Stimulated activated CD4-positive, alpha-beta T cell treated with anti-CD3 and anti-CD28 coated beads, Interleukin-1b, Interleukin-23, amount 100 ng/mL, for 1 hour (primary cell): ENCODE measurements at places on chromosomes 16 and 17.
A peak's percentile ranks its signal among the peaks of the same experiment; 100 is the strongest.

DNA sequence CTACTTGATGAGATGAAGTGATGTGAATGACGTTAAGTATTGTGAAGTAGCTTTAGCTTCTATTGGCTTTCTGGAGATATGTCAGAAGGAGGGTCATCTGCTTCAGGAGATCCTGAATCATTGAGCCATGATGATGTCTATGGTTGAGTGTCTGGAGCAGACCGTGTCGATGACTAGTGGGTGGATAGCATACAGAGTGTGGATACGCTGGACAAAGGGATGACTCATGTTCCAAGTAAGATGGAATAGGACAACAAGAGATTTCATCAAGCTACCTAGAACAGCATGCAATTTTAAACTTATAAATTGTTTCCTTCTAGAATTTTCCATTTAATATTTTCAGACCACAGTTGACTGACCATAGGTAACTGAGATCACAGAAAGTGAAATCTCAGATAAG lies 116.1 kb upstream of the RBBP6 start:
- no peak for DNase-seq

- no peak for DNase-seq
Observed at GRCh38 chr17:70544317-70544716, 375.0 kb downstream of the KCNJ2 start.

DNA sequence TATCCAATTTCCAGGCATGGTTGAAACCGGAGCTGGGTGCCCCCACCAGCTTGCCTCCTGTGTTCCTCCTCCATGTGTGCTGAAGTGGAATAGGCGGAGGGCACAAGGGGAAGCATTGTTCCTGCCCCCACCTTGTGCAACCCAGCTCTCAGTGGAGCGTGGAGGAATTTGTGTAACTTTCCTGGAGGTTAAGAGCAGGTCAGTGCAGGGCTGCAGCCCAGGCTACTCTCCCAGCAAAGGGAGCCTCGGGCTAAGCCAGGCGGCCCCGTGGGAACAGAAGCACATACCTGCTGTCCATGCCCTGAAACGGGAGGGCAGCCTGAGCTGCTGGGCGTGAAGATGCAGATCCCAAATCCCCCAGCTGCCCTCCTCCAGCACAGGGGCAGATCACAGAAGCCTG lies 158.8 kb upstream of the LHX1 start:
- DNase-seq = no peak

GRCh38 chr16:14194721-14195120 lies 123.6 kb downstream of the MRTFB start:
- DNase-seq = no peak

DNA sequence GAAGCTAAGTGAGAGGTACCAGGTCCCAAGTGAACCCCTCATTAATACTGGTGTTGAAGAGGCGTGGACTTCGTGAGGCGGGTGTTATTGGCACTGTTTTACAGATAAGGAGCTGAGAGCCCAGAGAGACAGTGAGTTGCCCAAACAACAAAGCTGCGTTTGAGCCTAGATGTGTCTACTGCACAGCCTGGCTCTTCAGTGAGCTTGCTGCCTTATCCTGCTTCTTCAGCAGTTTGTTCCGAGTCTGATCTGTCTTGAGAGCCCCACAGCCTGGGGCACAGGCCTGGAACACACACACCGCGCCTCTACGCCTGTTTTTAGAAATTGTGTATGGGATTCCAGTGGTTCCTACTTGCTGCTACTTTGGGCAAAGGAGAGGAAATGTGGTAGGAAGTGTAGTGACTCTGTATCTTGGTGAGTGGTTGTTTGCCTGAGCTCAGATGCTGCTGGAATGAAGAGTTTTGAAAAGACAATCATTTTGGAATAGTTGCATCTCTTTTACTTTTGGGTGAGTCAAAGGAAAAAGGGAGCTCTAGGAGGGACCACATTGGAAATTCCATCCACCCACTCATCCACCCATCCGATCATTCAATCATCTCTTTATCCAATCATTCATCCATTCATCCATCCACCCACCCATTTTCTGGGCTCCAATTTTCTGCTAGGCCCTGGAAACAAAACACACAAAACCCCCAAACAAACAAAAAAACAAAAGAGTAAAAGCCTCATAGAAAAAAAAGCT lies 22.3 kb upstream of the PLCG2 start:
- no peak for DNase-seq

GRCh38 chr17:56638591-56639051 lies 45.1 kb downstream of the NOG start:
- no peak for DNase-seq

GRCh38 chr17:47315451-47316266 lies 8.1 kb upstream of the EFCAB13 start:
- DNase-seq = no peak

DNA sequence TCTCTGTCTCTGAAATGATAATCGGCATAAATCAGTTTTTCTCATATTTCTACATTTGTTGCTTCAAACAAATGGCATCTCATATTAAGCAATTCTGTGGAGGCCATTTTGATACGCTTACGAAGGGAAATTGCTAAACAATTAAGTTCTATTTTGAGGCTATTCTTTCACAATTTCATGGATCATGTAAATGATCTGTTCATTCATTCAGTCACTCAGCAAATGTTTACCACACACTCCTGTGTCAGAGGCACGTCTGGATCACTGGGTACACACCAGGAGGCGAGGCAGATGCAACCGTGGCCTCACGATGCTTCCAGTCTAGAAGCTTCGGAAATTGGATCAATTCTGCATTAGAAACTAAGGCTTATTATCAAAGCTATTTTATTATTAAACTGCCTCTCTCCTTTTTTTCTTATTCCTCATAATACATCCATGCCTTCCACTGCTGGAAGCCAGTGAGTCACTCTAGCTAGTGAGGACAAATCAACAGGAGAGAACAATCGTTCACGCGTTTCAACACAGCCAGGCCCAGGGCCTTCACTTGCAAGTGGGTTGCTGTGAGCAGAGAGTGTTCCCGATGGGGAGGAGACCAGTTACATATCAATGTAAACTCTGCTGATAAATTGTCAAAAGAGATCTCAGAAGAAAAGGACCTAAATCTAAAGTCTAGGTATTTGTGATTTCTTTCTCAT lies 11.3 kb upstream of the SLC39A11 start:
- DNase-seq = no peak

GRCh38 chr16:31072540-31073141 lies 1.4 kb downstream of the ZNF668 start:
- DNase-seq = no peak

DNA sequence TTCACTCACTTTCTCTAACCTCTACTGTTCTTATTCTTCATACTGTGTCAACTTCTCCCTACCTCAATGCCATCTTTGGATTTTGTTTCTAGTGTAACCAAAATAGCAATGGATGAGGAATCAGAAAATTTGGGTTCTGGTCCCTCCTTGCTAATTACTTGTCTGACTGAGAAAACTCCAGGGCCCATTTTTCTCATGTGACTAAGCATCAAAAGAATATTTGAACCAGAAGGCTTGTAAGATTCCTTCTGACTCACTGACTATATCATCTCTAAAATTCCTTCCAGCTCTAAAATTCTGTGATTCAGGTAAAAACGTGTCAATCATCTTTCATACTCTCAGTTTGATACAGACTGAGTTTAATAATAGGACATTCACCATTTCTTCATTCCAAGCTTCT lies 57.9 kb downstream of the BRIP1 start:
- DNase-seq = no peak

- peak; percentile 22 for DNase-seq
Observed at GRCh38 chr16:70395345-70395901, 43.5 kb downstream of the ST3GAL2 start.

DNA sequence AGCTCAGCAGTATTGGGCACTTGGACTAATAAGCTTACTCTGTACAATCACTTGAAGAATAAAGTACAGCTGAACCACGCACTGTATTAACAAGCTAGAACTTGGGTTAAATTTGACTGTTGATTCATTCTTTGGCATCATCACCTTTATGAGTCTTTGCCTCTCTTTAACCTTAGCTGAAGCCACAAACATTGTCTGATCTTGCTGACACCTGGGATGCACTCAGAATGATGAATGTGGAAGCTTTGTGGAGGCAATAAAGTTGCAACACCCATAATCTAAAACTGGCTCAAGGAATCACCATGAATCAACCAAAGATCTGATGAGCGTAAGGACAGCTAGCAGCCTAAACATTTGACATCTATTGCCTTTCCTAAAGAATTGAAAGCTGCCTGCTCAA lies 590.6 kb upstream of the SOX9 start:
- DNase-seq = no peak

- DNase-seq = no peak
Observed at GRCh38 chr16:11004351-11004750, 60.0 kb downstream of the CLEC16A start.

GRCh38 chr17:42554250-42555121 lies 1.8 kb downstream of the HSD17B1 start:
- no peak for DNase-seq

DNA sequence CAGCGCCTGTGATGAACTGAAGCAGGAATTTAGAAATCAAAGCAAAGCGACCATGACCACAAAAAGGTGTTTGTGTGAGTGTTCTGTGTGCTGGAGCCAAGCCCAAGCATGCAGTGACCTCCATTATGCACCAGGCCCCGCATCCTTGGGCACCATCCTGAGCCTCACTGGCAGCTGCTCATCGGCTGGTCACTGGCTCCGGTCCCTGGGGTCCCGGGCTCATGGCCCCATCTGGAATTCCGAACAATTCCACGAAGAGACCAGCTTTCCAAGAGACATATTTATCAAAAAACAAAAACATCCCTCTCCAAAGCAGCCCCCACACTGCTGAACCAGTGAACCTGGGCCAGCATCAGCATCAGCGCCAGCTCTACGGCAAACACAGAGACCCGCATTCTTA lies 15.2 kb upstream of the ZNF469 start:
- no peak for DNase-seq

- DNase-seq = no peak
Observed at GRCh38 chr17:47855737-47856136, 4.8 kb upstream of the SP6 start.

DNA sequence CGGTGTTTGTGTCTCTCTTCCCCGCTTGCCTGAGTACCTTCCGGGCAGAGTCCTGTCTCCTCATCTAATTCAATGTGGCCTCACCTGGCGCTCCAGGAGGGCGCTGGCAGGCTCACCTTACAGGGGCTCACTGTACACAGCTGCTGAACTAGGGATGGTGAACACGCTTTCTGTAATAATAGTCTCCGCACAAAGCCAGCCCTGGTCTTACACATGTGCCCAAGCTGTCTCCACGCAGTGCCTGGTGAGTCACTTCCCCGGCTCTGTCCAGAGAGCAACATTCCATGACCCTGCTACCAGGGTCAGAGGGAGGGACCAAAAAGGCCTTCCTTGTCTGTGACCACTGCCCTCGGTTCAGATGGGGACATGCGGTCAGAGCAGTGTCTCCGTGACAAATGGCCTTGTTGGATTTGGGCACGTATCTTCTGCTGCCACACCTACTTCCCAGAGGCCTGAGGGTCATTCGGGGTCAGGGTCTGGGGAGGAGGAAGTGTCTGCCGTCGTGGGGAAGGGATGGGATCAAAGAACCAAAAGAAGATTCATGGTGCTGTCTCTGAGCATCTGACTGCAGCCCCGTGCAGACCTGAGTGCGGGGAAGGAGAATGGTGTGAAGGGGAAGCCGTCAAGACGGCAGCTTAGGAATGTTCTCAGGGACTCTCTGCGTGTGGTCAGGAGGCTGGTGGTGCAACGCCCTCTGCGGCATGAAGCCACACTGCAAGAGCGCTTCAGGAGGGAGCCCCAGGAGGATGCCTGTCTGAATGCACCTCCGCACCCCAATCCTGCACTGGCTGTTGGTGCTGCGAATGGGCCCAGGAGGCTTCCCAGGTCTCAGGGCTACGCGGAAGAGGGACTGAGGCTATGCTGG lies 68.8 kb downstream of the IL21R start:
- no peak for DNase-seq

GRCh38 chr16:25041471-25041870 lies 26.3 kb upstream of the ARHGAP17 start:
- no peak for DNase-seq

DNA sequence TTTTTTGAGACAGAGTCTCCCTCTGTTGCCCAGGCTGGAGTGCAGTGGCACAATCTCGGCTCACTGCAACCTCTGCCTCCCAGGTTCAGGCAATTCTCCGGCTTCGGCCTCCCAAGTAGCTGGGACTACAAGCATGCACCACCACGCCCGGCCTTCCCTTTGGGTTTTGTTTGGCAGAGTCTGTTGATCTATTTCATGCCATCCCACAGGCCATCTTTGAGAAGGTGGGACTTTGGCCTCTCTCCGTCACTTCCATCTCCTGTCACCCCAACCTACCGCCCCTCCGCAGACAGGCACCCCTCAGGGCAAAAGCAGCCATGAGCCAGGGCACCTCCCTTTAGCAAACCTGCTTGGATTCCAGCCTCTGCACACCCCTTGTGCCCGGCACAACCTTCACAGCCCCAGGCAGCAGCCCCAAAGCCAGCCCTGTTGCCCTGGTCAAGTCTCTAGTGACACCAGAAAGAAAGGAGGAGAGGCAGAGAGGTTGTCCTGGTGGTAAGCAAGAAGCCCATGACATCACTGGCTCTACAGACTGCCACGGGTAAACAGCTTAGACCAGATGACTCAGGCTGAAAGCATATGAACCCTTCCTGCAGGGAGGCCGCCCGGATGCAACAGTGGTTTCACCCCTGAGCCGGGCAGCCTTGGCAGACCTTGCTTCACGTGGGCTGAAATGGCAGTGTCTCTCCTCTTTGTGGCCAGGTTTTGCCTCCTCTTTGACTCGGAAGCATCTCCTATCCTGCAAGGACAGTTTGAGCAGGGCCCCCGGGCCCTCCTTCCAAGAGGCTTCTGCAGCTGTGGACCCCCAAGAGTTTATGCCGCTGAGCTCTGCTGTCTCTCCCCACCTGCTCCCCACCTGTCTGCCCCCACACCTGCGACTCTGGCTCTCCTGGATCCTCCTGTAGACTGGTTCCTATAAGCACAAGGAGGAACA lies 8.1 kb upstream of the TIMP2 start:
- no peak for DNase-seq

GRCh38 chr17:66002812-66003211 lies 189.1 kb downstream of the CEP112 start:
- DNase-seq = no peak

- no peak for DNase-seq
Observed at GRCh38 chr17:37399265-37399803, 7.3 kb downstream of the ACACA start.

- DNase-seq = no peak
Observed at GRCh38 chr16:78570399-78571141, 471.1 kb downstream of the WWOX start.

DNA sequence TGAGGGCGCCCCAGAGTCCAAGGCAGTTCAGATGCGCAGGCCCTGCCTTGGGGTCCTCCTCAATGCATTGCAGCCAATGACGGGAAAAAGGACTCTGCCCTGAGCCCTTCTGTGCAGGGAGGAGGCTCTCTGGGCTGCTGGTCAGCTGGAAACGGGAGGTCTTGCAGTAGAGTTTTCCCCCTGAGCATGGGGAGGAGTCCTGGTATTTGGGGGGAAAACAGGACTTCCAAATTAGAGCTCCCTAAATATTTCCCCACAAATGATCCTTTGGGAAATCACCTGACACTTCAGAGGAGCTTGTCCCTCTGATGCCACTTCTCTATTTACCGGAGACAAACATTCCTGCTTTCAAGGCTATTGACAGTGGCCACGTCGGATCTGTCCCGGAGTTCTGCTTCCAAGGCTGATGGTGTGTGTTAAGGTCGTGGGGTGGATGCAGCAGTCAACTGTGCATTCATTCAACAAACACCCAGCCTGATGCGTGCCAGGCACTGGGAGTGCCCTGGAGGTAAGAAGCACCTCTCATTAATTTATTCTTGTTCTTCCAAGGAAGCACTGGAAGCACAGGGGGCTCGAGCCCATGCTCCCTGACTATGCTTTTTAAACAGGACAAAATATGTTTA lies 73.0 kb upstream of the DNAH17 start:
- DNase-seq = no peak
